Activated CD4-positive, alpha-beta T cell treated with anti-CD3 and anti-CD28 coated beads, Interleukin-2, amount 50 U/mL, for 24 hours (primary cell): ENCODE measurements at places on chromosomes 12 and 14.

DNA sequence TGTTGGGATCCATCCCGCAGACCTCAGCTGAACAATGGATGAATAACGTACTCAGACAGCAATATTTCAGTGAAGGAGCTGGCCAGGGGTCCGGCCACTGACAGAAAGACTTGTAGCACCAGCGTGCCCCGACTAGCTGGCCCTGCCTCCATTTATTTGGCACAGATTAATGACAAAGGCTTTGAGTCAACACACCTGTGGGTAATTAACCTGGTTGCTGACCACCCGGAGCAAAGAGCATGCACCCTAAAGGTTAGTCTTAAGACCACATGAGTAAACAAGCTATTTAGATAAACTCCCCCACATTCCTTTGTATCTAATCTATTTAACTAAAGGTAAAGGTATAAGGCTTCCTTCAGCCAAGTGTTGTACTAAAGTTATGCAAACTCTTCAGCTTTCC lies 868.6 kb downstream of the LRFN5 start:
- no peak for DNase-seq

DNA sequence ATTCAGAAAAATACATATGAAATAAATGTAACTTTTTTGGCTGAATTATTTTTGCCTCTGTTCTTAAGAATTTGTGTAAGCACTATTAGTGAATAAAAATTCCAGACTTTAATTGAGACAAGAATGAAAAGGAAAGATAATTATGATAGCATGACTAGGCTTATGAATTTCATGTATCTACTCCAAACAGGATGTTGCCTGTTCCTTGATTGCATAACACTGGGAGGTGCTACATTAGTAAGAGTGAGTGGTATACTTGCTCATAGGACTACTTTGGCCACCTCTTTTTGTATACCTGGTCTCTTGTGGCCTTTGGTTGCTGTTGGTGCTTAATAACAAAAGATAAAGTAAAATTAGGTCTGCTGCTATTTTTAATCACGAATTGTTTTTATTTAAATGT lies 112.8 kb downstream of the NAV3 start:
- no peak for DNase-seq

GRCh38 chr12:102350070-102350469 lies 130.3 kb downstream of the IGF1 start:
- no peak for DNase-seq

DNA sequence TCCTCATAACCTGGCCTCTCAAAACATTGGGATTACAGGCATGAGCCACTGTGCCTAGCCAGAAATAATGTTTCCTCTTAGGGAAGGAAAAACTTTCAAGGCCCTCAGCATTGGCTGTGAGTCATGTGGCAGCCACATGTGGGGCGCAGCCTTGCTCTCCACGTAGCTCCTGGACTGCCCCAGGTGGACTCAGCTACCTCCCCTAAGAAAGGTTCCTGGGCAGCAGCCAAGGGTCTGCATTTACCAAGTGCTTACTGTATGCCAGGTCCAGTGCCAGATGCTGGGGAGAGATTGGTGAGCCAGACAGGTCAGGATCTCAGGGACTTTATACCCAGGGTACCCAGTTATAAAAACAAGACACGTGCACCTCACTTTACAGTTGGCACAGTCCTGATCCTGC lies 3.7 kb upstream of the TRPV4 start:
- DNase-seq = no peak

DNA sequence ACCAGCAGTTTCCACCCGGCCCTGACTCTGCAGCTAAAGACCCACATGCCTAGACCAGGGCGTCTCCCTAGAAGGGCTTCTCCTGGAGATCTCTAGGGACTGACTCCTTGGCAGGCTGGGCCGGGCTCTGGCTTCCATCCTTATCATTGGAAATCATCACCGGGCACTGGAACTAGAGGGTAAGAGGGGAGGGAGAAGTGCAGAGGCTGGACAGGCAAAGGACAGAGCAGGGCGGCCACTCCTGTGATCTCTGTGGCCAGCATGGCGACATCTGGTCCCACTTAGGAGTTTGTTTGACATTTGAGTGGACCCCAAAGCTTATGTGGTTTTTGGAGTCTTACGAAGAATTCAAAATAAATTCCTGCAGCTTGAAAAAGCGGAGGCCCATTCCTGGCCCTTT lies 7.1 kb downstream of the LTBP2 start:
- no peak for DNase-seq

DNA sequence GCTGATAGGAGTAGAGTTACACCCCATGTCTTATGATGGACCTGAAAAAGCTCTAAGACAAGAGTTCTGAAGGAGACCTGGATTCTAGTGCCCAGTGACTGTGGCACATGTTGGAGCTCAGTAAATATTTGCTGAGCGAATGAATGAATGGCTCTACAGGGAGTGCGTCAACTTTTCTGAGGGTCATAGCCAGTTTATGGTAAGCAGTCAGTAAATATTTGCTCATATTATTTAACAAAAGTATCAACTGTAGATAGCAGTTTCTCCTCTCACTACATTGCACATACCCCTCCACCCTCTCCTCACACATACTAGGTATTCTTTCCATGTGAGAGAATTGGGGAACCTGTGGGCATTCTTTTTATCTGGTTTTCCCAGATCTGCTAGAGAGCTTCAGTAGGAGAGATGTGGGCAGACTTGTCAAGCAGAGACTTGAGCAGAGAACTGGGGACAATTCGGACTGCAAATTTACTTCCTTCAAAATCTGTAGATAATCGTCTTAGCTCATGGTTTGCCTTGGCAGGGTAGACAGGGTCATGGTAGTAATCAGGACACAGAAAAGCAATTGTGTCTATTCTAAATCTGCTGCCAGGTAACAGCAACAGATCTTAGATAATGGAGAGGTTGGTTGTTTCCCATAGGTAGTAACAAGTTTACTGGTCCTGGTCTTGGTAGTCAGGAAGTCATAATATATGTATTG lies 5.7 kb downstream of the SLC4A8 start:
- DNase-seq = no peak

GRCh38 chr12:31368666-31369361 lies 42.9 kb upstream of the SINHCAF start:
- DNase-seq = no peak

DNA sequence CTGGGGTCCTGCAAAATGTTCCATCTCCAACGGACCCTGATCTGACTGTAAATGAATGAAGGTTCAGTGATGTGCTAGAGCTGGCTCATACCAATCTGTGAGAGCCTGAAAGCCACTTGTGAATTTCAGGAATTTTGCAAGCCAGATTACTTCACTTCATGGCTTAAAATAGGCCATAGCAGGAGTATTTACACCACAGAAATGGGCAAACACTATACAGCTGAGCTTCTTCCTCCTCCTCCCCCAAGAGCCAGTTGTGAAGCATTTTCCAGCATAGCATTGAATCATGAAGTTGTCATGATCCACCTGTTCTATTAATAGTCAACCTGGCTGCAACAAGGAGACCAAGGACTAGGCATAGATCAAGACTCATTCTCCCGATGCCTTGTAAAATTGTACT lies 141.3 kb upstream of the RASSF8 start:
- no peak for DNase-seq

DNA sequence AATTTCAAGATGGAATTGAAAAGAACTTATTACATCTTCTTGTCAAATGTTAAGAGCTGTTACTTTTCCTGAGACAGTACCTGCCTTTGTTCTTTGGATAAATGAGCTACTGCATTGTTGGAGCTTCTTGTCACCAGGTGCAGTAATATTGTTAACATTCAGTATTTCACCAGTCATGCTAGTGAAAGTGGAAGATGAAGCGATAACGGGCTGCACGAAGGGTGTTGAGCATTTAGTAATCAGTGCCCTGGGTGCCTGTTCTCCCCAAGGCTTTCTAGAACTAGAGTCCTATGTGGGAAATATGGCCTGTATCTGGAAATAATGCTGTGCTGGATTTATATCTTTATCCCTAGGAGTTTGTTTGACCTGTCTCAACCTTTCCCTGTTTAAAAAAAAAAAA lies 83.2 kb downstream of the PPP2R5C start:
- no peak for DNase-seq

DNA sequence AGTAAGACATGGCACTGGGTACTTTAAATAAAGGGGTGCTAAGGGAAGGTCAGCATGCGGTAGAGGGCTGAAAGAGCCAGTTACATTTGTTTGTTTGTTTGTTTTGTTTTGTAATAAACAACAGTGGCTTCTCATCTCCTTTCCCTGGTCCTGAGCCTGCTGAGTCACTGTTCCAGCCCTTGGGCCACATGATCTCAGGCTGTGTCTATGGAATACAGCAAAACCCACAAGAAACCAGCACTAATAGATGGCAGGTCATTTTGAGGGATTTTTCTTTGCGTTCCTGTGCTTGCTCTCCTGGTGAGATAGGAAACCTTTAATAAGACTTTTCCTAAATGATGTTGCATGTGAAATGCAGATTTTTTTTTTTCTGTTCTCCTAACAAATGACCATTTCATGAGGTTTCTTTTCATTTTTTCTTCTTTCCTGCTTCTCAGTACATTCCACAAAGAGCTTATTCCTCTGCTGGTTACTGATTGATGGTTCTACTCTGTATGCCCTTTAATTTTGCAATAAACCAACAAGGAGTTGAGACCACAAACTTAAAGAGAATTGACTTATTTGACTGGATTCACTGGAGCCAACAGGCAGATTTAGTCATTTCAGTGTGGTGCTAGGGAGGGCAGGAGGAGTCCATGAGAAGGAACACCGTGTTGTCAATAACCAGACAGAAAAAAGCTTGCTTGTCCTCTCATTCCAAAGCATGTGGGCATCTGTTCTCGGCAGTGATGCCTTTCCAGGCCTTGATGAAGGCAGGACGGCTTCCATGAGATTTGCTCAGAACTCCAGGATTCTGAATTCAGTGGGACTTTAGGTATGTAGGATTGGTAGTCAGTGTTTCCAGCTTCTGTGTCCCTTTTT lies 459.2 kb downstream of the RAD51B start:
- no peak for DNase-seq

- DNase-seq = no peak
Measured at GRCh38 chr14:20327005-20327869, 5.8 kb downstream of the CCNB1IP1 start.

- no peak for DNase-seq
Measured at GRCh38 chr14:64806862-64807495, 72.7 kb downstream of the SPTB start.

DNA sequence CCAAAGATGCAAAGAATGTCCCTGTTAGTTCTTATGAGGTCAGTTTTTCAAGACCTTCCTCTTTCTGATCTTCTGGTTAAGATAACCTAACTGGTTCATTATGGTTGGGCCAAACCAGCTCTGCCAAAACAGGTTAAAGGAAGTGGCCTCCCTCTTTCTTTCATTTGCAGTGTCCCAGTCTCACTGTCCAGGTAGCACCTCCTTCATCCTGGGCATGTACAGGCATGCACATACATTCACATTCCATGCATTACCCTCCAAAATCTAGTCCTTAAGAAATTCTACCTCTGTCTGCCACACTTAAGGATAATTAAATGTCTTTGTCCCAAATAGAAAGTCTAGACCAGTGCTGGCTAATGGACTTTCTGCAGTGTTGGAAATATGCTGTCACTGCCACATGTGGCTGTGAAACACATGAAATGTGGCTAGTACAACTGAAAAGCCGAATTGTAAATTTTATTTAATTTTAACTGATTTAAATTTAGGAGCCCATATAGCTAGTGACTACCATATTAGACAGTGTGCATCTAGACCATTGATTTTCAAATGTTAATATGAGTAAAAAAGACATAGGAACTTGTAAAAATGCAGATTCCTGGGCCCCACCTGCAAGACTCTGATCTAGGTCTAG lies 169.3 kb downstream of the PCNX1 start:
- DNase-seq = no peak

GRCh38 chr12:80551897-80552296 lies 107.9 kb downstream of the PTPRQ start:
- no peak for DNase-seq

- DNase-seq = no peak
Measured at GRCh38 chr12:26830363-26830762, 2.6 kb downstream of the ITPR2 start.

- DNase-seq = no peak
Measured at GRCh38 chr12:104649921-104650320, 193.2 kb downstream of the CHST11 start.

GRCh38 chr14:63938198-63939005 lies 85.6 kb downstream of the SYNE2 start:
- no peak for DNase-seq

DNA sequence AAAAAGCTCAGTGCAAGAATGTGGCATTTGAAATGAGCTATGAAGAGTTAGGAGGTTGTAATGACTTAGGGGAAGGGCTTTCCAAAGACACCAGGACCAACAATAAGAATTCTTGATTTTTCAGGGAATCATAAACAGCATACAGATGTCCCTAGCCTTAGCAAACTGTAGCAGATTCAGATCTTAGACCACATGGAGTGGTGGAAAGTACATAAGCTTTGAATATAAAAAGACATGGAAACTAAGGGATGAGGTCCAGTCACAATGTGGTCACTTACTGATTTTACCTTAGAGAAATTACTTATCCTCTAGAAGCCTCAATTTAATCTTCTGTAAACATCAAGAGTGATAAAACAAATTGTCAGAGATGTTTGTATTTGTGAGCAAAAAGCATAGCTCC lies 186.6 kb downstream of the DUSP6 start:
- no peak for DNase-seq

- DNase-seq = no peak
Measured at GRCh38 chr12:104708891-104709290, 249.2 kb downstream of the SLC41A2 start.

GRCh38 chr12:24993793-24994192 lies 44.9 kb upstream of the BCAT1 start:
- DNase-seq = no peak

- DNase-seq = no peak
Measured at GRCh38 chr14:79175671-79176070, 1005.5 kb downstream of the NRXN3 start.

GRCh38 chr14:80940146-80940545 lies 1.4 kb downstream of the CEP128 start:
- DNase-seq = no peak

DNA sequence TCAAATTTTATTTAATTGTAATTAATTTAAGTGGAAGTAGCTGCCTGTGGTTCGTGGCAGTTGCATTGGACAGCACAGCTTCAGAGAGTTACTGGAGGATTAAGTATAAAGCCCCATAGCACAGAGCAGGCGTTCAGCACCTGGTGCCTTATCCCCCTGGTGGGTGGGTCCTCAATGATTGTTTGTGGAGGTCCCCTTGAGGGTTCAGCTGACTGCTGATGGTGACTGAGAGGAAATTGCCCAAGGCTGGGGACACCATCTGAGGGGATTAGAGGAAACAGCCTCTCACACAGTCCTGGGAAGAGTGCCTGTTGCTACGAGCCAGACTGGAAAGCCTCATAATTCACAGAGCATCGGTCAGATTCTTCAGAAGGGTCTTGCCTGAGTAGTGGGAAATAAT lies 83.4 kb upstream of the NOS1 start:
- DNase-seq = no peak
